ENCODE measurements at places on chromosomes 2 and 18. TPM values are rescaled to one million over a fixed set of nuclear protein-coding genes. Genes with fewer than 3 reads are reported as not detected.

SPATA3 gene
- total RNA-seq: not detected

SERPINB3 gene
- total RNA-seq: 49.5 TPM

MOCOS gene
- 1.6 TPM for total RNA-seq

LCT gene
- under 0.01 TPM for total RNA-seq

AKAIN1 gene
- total RNA-seq: not detected

Measured in skin of body (tissue), 3 donors.